Suppressor macrophage treated with lipopolysaccharide for 1 hour (primary cell): ENCODE measurements at places on chromosomes 12 and 14.

- DNase-seq, result no peak
Measured at GRCh38 chr12:111389635-111390034, 16.1 kb upstream of the SH2B3 start.

- no peak for DNase-seq
Measured at GRCh38 chr14:97331526-97331925, 534.3 kb downstream of the VRK1 start.

DNA sequence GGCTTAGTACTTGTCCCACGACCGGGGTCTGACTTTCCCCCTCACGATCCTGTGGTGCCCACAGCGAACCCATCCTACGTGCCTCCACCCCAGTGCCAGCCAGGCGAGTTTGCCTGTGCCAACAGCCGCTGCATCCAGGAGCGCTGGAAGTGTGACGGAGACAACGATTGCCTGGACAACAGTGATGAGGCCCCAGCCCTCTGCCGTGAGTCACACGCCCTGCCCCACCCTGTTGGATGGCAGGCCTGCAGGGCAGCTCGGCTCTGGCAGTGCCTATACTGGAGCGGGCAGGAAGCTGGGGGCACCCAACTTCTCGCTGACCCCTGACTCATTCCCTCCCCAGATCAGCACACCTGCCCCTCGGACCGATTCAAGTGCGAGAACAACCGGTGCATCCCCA is 18.3 kb upstream of the LRP1-AS start:
- peak; percentile 30 for DNase-seq

- no peak for DNase-seq
Measured at GRCh38 chr14:50025776-50026175, 90.6 kb downstream of the VCPKMT start.

GRCh38 chr12:46617167-46617566 is 208.6 kb downstream of the SLC38A4 start:
- peak; percentile 7 for DNase-seq

- DNase-seq, result no peak
Measured at GRCh38 chr12:72241552-72241951, 30.6 kb upstream of the TRHDE start.

- DNase-seq, result no peak
Measured at GRCh38 chr12:52242442-52243258, 9.6 kb downstream of the KRT7 start.

DNA sequence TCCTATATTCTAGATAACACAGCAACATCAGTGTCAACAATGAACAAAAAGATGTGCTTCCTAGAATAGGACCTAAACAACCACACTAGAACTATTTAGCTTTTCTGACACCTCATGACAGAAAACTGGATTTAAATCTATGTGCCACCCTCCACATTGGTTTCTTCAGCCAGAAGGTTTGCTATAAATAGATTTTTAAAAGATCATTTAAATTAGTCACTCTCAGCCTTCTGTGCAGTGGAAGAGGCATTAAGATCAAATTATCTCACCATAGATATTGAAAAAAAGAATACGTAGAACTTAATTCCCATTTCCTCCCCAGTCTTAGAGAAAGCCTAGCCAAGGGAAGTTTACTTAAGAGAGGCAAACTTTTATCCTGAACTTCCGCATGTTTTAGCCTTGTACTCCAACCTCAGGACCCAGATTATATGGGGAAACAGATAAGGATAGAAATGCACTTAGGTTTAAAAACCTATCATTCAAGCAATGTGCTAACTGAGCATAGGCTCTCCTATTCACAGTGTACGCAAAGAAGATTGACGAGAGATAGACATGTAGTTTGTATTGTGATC is 59.6 kb downstream of the NELL2 start:
- DNase-seq, result no peak

GRCh38 chr14:64987438-64987767 is 708 bp downstream of the FNTB start:
- DNase-seq, result no peak

DNA sequence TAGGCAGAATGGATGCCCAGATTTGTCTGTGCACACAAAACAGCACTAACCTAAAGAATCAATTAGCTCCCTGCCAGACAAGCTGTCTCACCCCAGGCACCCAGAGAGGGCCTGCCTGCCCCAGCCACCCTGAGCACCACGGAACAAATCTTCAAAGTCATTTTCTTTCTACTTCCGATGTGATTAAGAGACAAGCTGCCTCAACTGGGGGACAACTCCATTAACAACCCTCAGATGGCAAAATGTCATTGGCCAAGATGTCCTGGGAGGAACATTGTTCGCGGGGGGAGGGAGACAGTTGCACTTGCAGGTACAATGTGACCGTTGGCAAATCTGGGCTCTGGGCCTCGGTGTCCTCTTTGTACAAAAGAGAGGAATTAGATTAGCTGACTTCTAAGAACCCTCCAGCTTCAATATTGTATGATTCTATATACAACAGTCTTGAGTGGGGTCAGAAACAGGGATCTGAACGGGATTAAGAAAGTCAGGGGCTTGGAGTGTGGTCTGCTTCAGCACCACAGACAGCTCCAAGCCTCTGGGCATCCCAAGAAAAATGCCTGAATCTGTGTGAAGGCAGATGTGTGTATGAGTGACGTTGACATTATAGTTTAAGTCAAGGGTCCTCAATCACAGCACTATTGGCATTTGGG is 42.8 kb upstream of the CMKLR1 start:
- DNase-seq, result peak; percentile 68

- no peak for DNase-seq
Measured at GRCh38 chr12:114656906-114657596, 26.9 kb downstream of the TBX3 start.

DNA sequence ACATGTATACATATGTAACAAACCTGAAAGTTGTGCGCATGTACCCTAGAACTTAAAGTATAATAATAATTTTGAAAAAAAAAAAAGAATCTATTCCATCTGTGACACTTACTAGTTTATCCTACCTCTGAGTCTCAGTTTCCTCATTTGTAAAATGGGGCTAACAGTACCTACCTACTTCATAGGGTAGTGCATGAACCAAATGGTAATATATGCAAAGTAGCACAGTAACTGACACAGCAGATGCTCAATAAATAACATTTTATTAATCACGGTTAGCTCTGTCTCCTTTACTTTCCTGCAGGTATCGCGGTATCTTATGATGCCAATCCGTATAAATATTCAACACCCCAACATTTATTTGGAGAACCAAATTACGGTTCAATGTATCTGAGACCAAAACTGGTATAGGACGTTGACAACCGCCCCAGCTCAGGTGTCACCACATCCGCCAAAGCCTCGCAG is 703 bp downstream of the TMED10 start:
- no peak for DNase-seq

DNA sequence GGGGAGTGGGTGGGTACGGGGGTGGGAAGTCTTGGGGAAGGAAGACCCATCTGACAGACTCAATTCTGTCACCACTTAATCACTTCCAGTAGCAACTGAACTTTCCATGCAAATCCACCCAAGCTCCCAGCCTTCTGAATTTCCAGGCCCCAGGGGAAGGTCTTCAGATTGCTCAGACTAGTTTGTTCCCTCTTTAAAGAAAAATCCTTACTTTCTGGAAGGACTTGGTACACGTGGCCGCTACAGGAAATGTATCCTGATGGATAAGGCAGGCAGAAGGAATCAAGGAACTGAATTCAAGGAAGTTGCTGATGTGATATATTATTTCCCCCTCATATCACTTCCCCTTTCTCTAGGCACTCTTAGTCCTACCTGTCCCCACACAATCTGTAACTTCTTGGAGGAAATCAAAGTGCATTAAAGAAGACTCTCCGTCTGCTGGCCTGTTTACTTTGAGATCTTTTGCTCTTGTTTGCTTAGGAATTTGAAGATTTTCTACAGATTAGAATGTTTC is 6.4 kb downstream of the NFKBIA start:
- peak; percentile 84 for DNase-seq

DNA sequence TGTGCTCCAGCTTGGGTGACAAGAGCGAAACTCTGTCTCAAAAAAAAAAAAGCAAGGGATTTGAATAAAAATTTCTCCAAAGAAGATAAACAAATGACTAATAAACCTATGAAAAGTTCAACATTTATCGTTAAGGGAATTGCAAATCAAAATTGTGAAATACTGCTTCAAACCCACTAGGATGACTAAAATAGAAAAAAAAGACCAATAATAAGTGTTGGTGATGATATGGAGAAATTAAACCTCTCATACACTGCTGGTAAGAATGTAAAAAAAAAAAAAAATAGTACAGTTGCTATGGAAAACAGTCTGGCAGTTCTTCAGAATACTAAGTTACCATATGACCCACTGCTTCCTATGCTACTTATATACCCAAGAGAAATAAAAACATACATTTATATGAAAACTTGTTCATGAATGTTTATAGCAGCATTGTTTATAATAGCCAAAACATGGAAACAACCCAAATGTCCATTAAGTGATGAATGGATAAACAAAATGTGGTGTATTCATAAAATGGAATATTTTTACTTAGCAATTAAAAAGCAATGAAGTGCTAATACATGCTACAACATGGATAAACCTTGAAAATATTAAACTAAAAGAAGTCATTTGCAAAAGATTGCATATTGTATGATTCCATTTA is 39.4 kb upstream of the TMPRSS12 start:
- no peak for DNase-seq

DNA sequence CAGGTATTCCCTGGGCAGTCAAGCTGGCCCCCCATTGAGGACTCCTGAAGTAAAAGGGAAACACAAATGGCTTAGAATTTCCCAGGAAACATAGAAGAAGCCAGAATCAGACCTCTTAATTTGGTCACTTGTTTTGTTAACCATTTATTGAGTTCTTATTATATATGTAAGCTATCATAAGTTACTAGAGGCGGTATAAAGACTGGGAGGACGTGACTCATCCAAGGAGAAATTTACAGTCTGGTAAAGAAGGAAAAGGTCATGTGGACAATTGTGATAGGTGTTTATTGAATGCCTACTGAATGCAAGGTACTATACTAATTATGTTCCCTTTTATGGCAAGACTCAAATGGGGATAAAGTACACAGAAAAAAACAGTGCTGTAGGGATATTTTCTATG is 146.7 kb downstream of the DYRK2 start:
- DNase-seq, result no peak
